ENCODE measurements at places on chromosomes 3 and 15.
A peak's percentile ranks its signal among the peaks of the same experiment; 100 is the strongest.

DNA sequence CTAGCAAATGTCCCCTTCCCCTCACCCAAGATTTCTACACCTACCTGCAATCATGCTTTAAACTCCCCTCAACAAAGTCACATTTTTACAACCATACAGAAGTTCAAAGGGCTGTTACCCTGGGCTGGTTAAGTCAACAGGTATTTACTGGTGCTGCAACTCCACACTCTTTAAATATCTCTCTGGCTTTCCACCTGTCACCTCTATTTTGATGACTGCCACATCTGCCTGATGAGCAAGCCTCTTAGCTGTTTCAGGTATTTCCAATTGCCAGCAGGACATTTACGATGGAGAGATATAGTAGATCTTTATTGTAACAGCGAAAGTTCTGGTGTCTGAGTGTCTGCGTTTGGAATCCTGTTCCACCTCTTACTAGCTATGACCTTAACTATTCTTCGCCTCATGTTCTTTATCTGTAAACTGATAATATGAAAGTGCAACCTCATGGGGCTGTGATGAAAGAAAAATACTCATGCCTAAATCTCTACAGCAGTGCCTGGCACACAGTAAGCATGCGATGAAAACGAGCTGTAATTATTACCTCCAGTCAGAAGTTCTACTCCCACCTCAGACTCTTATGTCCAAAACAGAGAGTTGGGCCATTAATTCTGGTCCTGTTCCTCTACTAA, 44.2 kb upstream of the TPM1 start:
- no peaks in the 10 kb centered on the region for H3K36me3 ChIP-seq
- H3K4me3 ChIP-seq: no peak overlapping the region
- DNase-seq: no peak
- H3K4me1 ChIP-seq: no peaks in the 10 kb centered on the region

DNA sequence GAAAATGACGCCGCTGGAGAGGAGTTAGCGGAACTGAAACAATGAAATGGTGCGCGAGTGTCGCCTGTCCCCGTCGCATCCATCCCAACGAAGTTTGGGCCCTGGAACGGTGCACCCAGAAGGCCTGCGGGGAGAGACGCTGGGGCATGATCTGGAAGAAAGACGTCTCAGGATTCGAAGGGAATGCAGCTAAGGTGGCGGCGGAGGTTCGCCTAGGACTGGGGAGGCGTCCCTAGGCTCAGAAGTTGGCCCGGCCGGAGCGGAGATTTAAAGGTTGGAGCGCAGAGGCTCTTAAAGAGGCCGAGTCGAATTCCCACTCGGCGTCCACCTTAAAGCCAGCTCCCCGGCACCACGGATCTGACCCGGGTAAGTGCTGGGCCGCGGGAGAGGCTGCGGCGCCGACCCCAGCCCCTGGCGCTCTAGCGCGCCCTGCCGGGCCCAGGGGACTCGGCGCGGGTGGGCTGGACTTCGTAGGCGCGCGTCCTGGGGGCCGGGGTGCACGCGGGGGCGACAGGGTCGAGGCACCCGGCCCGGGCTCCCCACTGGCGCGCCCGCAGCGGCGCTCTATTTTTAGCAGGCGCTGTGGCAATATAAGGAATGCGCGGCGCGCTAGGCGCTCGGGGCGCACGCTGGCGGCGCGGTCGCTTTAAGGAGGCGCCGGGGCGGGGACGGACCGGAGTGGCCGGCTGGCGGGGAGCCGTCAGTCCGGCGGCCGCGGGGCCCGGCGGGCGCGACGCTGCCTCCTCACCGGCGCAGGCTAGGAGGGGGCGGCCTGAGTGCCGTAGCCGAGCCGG, at the start of gene MRAS:
Gene MRAS, plus strand, starts transcription at position 620 of the 794 bp plus-strand sequence. CDS start 24,305 bp downstream, outside the sequence.
- H3K27ac ChIP-seq: peak within 1 kb of the TSS; percentile 91
- no peak for DNase-seq
- no peaks in the 10 kb centered on the region for H3K36me3 ChIP-seq
- peak within 1 kb of the TSS; percentile 57 for H3K4me3 ChIP-seq

- DNase-seq: no peak
- H3K27ac ChIP-seq: no peak overlapping the region
- no peaks in the 10 kb centered on the region for H3K27me3 ChIP-seq
- H3K36me3 ChIP-seq: peaks cover 41% of the 10 kb centered on the region
- no peaks in the 10 kb centered on the region for H3K4me1 ChIP-seq
These were observed 53.1 kb upstream of the PARL start for GRCh38 chr3:183937601-183938286.

DNA sequence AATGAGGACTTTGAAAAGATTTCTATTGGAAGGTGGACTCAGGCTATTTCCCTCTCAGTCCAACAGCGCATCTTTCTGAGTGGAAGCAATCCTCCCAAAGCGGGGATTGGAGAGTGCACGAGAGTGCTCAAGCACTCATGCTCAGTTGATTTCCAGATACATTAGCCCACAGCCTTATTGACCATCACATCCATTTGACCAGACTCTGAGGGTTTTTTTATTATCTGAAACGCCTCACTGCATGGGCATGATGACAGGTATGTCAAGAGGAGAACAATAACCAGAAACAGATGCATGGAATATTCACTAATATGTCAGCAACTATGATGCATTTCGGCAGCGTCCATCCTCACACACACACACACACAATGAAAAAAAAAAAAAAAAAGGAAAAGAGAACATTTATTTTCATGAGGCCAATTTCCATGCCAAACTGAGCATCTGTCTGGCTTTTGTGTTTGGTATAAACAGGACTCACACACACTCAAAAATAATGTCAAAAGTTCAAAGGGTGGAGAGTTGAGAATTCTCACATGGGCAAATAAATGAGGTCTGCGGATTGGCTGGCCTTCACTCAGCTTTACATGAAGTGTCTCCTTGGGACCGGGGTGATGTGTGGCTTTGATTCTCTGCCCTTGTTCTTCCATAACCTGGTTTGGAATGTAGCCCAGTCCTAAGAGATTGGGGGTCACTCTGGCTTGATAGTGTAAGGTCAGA, 371.6 kb downstream of the MCTP2 start:
- no peak overlapping the region for H3K27ac ChIP-seq
- H3K36me3 ChIP-seq: no peaks in the 10 kb centered on the region
- DNase-seq: no peak
- H3K27me3 ChIP-seq: no peaks in the 10 kb centered on the region
- no peak overlapping the region for H3K4me3 ChIP-seq
- no peaks in the 10 kb centered on the region for H3K4me1 ChIP-seq

DNA sequence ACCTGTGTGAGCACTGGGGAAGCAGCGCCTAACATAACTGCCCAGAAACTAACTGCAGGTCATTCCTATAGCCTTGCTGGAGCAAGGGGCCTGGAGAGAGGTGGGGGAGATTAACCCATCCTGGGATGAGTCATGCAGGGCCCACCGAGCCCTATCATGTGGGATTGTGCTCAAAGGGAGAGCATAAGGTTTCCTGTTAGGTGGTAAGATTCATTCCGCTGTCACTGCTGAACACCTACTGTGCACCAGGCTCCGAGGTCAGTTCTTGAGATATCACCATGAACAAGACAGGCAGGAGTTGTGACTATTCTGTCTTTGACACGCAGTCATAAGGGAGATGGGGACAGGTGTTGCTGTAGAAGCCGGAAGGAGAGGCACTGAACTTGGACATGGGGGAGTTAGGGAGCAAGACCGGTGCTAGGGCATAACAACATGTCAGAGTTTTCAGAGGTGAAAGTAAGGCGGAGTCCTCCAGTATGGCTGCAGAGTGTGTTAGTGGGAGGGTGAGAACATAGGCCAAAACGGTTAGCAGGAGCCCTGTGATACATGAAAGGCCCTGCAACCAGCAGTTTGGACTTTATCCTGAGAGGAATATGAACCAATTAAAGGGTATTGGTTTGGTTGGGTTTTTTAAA, 2.4 kb downstream of the SLC25A38 start:
- H3K27me3 ChIP-seq: no peaks in the 10 kb centered on the region
- no peak for DNase-seq
- H3K4me1 ChIP-seq: peaks cover 38% of the 10 kb centered on the region

GRCh38 chr3:193481436-193481835, 73.3 kb downstream of the ATP13A4 start:
- no peak for DNase-seq
- no peak overlapping the region for H3K4me3 ChIP-seq
- no peaks in the 10 kb centered on the region for H3K27me3 ChIP-seq
- H3K27ac ChIP-seq: no peak overlapping the region
- H3K36me3 ChIP-seq: no peaks in the 10 kb centered on the region

GRCh38 chr15:51198701-51199232, 104.1 kb upstream of the TNFAIP8L3 start:
- no peak overlapping the region for H3K4me3 ChIP-seq
- no peak for DNase-seq
- H3K27ac ChIP-seq: no peak overlapping the region
- H3K4me1 ChIP-seq: no peaks in the 10 kb centered on the region
- no peaks in the 10 kb centered on the region for H3K27me3 ChIP-seq

DNA sequence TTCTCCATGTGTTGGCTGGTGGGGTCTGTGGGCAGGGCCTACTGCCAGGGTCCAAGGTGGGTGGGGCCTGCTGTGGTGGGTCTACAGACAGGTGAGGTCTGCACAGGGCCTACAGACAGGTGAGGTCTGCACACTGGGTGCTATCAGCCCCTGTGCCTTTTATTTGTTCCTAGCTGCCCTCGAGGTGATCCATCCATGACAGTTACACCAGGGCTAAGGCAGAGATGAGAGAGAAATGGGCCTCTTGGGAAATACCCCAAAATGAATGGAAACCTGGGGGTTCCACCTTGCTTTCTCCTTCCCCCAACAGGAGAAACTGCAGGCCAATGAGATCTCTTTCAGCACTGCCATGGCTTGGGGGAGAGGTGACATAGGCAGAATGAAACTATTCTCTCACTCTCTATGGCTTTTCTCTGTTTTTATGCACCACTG, 36.4 kb downstream of the CFAP100 start:
- H3K27ac ChIP-seq: no peak overlapping the region
- DNase-seq: no peak
- H3K4me3 ChIP-seq: no peak overlapping the region
- H3K4me1 ChIP-seq: no peaks in the 10 kb centered on the region
- H3K36me3 ChIP-seq: peaks cover 11% of the 10 kb centered on the region

GRCh38 chr15:74608786-74609185, 6.8 kb upstream of the CLK3 start:
- no peak overlapping the region for H3K27ac ChIP-seq
- DNase-seq: no peak
- no peak overlapping the region for H3K4me3 ChIP-seq
- no peaks in the 10 kb centered on the region for H3K27me3 ChIP-seq

- no peak overlapping the region for H3K27ac ChIP-seq
- DNase-seq: no peak
- peaks cover 72% of the 10 kb centered on the region for H3K4me1 ChIP-seq
- no peaks in the 10 kb centered on the region for H3K27me3 ChIP-seq
These were observed 23.2 kb downstream of the IRAK2 start for GRCh38 chr3:10187944-10188343.

GRCh38 chr15:49063402-49064280, 17.4 kb upstream of the SECISBP2L start:
- DNase-seq: no peak
- H3K4me3 ChIP-seq: no peak overlapping the region
- no peaks in the 10 kb centered on the region for H3K4me1 ChIP-seq
- no peak overlapping the region for H3K27ac ChIP-seq
- no peaks in the 10 kb centered on the region for H3K36me3 ChIP-seq
- H3K27me3 ChIP-seq: no peaks in the 10 kb centered on the region

GRCh38 chr3:156820692-156821080, 5.5 kb upstream of the LEKR1 start:
- DNase-seq: no peak
- H3K36me3 ChIP-seq: no peaks in the 10 kb centered on the region
- H3K27ac ChIP-seq: no peak overlapping the region

DNA sequence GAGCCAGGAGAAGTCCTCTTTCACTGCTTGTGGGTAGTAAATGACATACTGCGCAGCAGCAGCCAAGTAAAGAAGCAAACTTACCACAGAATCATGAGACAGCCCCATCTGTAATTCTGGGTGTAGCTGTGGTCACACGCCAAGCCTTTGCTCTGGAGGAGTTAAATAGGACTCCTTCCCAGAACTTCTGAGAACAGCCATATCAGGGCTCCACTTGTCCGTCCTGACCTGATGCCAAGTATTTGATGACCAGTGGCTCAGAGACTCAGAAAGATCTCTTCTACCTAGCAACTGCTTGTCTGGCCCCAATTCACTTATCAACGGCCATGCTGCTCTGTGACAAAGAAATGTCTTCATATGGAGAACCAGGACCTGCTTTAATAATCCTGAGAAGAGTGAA, 20.6 kb upstream of the GOLIM4 start:
- DNase-seq: no peak
- no peaks in the 10 kb centered on the region for H3K27me3 ChIP-seq
- H3K4me3 ChIP-seq: no peak overlapping the region

DNA sequence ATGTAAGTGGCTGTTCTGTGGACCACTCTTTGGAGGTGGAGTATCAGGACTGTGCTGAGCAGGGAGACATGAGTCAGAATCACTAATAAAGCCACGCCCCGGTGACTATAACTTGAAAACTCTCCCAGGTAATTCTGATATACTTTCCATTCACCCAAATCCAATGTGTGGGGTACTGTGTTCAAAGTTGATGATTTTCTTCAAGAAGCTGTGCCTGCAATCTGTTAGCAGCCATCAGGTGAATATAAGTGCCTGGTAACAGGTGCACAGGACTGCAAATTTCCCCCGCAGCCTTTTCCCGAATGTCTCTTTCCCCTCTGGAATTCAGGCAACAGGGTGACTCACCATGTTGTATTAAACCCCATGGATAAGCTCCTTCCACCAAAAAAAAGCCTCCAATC, 17.0 kb downstream of the MAGI1 start:
- peaks cover 13% of the 10 kb centered on the region for H3K4me1 ChIP-seq
- DNase-seq: no peak
- H3K27me3 ChIP-seq: no peaks in the 10 kb centered on the region

DNA sequence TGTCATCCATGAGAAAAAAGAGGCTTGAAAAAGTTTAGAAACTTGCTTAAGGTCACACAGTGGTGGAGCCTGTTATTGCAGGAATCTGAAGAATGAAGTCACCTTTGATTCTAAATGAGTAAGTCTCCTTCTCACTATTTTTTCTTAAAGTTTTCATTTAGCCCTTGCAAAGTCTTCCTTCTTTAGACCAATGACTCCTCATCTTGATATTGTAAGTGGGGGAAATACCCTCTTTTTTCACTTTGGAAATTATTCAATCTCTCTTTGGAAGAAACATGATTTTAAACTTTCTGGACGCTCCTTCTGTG, 787 bp upstream of the SLMAP start:
- DNase-seq: no peak
- H3K4me3 ChIP-seq: peak overlapping the region; percentile 61
- H3K4me1 ChIP-seq: peaks cover 42% of the 10 kb centered on the region
- H3K27ac ChIP-seq: peak overlapping the region; percentile 92
